GM12864 (cell line): ENCODE measurements at places on chromosomes 7 and 10.

DNA sequence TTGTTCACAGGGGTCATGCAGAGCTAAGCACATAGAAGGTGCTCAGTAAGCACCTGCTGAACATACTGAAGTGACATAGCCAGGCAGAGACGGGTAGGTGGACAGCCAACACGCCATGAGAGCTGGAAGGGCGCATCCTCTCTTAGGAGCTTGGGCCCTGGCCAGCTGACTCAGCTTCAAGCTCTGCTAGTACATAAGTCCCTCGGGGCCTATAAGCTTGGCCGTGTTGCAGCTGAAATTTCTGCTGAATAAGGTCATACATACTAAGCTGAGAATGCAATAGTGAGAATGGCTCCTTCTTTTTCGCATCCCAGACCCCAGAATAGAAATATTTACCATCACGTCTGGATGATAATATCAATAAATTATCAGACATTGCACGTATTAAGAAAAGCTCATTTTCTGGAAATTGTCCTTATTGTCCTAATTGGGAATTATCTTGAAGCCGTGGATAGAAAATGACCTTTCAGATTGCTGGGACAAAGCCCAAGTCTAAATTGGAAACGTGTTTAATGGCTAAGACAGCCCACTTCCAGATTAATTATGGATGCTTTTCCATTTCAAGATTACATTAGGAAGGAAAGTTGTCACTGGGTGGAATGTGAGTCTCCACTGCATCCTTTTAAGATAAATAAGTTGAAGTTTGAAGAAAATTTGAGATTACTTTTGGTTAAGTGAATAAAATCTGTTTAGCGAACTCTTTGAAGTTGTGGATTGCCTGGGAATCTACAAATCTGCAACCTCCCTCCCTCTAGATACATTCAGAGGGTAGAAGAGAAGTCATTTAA lies 287.1 kb upstream of the C7orf33 start:
- no peak for DNase-seq

DNA sequence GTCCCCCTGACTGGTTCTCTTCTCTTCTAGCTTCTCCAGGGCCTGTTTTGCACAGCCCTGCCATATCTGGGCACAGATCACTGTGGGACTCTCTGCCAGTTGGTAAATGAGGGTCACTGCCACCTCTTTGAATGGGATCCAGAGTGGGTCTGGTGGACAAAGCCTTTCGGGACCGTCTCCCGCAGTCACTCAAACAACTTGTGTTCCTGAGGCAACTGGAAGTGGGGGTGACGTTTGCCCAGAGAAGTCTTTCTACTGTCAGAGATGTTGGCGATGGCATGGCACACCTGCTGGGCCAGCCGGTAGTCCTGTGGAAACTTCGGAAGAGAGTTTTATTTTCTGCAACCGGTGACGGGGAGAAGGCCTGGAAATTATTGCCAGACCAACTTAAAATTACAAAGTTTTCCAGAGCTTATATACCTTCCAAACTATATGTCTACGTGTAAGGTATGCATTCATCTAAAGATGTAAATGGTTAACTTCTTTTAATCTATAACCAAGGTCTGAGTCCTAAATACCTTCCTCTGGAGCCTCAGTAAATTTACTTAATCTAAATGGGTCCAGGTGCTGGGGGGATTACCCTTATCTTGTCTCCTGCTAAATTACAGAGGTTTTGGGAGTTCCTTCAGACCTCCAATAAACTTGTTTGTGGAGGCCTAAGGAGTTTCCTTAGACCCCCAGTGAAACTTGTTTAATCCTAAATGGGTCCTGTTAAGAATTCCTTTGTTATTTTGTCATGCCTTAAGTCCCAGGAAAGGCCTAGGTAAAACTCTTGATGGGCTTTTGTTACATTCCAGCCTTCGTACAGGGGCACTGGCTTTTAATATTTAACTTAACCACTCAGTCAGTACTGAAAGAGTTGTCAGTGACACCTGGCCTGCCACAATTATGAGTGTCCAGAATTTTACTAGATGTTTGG lies 94.0 kb downstream of the NPSR1 start:
- DNase-seq, result no peak

DNA sequence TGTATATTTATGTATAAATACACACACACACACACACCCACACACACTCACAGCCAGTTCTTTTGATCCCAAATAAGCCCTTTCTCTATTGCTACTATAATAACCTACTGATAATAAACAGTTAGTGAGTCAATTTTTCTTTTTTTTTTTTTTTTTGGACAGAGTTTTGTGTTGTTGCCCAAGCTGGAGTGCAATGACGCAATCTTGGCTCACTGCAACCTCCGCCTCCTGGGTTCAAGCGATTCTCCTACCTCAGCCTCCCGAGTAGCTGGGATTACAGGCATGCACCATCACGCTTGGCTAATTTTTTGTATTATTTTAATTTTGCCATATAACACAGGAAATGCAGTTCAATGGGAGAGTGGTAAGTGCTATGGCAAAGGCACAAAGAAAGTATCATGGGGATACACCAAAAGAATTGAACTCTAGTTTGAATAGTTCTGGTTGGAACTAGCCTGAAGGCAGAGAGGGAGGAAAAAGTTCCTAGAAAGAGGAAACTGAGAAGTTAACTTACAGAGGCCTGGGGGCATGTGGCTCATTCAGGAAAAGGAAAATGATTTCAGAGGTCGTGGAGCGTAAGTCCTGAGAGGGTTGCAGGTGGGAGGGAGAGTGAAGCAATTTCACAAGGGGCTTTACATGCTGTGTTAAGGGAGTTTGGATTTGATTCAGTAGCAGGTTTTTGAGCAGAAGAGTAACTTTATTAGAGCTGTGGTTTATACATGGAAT lies 44.4 kb upstream of the JCAD start:
- no peak for DNase-seq

DNA sequence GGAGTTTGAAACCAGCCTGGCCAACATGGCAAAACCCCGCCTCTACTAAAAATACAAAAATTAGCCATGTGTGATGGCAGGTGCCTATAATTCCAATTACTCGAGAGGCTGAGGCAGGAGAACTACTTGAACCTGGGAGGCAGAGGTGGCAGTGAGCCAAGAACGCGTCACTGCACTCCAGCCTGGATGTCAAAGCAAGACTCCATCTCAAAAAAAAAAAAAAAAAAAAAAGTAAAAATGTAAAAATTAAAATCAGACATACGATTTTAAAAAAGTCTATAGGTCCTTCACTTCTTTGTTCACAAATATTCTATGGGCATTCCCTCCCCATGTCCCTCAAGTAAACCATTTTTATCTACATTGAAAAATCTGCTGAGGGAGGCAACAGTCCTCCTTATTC lies 34.9 kb upstream of the TLL2 start:
- no peak for DNase-seq

GRCh38 chr7:115793958-115794702 lies 236.4 kb downstream of the TFEC start:
- DNase-seq, result no peak

DNA sequence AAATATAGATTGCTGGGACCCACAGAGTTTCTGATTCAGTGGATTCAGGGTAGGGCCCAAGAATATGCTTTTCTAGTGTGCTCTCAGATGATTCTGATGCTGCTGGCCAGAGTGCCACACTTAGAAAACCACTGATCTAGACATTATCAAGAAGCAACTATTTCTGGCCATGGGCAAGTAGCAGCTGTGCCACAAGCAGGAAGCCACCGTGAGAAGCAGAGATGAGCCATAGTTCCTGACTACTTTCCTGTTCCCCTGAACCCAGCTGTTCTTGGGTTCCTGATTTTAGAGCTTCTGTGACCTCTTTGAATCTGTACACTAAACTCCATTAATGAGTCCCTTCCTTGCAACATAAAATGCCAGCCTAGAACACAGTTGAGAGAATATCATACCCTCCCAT lies 38.1 kb upstream of the PIK3AP1 start:
- peak; percentile 68 for DNase-seq

DNA sequence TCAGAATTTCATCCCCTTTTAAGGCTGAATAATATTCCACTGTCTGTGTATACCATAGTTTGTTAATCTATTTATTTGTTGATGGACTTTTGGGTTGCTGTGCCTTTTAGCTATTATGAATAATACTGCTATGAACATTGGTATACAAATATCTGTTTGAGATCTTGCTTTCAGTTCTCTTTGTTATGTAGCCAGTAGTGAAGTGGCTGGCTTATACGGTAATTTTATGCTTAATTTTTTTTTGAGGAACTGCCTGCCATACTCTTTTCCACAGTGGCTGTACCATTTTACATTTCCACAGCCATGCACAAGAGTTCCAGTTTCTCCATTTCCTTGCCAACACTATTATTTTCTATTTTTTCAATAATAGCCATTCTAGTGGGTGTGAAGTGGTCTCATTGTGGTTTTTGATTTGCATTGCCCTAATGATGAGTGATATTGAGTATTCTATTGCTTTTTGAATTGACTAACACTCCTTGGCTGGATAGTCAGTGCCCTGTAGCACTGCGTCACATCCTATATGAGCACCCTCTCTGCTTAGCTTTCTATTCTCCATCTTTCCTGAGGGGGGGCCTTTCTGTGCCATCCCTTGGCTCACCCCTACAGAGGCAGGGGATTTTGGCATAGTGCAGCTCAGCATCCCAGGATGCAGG lies 29.4 kb upstream of the RAPGEF5 start:
- peak; percentile 31 for DNase-seq

- no peak for DNase-seq
Observed at GRCh38 chr10:81109200-81109752, 571.6 kb downstream of the SH2D4B start.

DNA sequence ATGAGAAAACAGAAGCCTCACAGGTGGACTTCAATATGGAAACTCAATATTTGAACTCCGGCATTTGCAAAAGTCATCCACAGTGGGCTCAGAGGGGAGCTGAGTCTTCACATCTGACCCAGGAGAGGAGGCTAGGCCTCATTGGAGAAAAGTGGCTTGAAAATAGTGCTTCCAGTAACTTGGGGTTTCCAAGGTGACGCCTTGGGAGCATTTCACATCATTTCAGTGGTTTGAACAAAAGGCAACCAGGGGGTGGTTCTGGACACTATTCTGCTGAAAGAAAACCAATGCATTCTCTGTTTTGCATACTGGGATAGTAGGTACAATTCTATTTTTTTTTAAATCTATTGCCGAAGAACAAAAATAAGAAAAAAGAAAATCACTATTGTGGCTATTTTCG lies 599.2 kb upstream of the POM121L12 start:
- no peak for DNase-seq

DNA sequence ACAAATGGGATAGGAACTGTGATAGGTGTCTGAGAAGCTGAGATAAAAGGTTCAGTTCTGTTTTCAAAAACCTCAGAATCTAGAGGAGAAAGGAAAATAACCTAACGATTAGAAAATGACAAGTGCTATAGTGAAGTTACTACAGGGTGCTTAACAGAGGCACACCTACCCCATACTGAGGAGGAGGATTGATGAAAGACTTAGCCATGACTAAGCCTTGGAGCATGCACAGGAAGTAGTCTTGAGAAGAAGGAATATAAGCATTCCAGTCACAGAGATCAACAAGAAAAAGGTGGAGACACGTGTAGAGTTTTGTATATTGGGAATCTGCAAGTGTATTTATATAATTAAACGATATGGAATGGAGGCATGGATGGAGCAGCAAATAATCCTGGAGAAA lies 1225.5 kb upstream of the CELF2 start:
- DNase-seq, result no peak

GRCh38 chr7:136103545-136104268 lies 126.5 kb upstream of the MTPN start:
- DNase-seq, result no peak

- no peak for DNase-seq
Observed at GRCh38 chr10:110857265-110858171, 14.2 kb upstream of the PDCD4 start.

DNA sequence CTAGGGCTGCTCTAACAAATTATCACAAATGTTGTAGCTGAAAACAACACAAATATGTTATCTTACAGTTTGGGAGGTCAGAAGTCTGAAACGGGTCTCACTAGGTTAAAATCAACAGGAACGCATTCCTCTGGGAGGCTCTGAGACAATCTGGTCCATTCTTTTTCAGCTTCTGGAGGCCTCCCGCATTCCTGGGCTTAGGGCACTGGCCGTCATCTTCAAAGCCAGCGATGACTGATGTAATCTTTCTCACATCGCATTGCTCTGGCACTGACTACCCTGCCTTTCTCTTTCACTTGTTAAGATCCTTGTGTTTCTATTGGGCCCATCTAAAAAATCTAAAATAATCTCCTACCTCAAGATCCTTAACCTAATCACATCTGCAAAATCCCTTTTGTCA lies 1071.5 kb upstream of the C7orf33 start:
- DNase-seq, result no peak

DNA sequence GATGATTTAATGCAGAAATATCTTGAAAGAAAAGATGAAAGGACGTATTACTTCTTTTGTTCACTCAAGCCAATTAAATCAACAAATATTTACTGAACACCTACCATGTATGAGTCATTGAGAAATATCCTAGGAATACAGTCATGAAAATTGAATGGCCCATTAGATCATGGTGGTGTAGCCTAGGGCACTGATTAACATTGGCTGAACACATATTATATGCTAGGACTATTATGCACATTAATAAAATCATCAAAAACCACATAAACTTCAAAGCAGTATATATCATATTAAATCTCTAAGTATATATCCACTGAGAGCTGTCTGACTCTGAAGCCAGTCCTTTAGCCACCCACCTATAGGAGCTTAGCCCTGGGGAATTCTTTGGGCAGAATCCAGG lies 41.8 kb downstream of the FAM204A start:
- DNase-seq, result no peak

GRCh38 chr10:69065406-69066361 lies 22.2 kb upstream of the SRGN start:
- no peak for DNase-seq

DNA sequence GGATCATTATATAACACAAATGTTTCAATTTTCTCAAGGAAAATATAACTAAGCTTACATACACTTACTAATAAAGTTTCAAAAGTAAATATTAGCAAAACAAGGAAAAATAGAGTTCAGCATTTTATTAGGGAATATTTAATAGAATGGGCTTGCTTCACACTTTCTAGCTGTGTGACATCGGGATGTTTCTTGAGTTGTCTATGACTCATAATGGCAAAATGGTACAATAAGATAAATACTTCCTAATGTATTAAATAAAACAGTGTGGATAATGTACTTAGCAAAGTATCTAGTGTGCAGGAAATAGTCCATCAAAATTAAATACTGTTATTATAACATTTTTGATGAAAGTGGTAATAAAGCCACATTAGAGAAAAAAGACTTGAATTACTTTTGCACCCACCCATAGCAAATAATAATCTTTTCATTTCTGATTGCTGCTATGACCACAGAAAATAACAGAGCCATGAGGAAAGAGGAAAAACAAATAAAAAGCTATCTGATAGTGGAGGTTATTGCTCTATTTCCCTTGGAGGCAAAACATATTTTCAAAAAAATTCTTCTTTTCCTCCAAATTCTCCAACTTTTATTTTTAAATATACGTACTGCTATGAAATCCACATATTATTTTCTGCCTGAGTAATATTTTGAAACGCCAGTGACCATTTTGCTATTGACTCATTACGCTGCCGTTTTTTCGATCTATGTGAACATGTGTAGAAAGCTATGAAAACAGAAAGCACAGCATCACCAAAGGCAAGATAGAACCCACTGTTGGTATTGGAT lies 272.9 kb upstream of the KLF6 start:
- DNase-seq, result no peak
